A375 (cell line): ENCODE measurements at places on chromosomes 16 and 17. TPM values are rescaled to one million over a fixed set of nuclear protein-coding genes. Genes with fewer than 3 reads are reported as not detected.

FGF11 gene
- total RNA-seq = 0.38 and 0.98 TPM in 2 replicates

SPPL2C gene
- not detected in 2 replicates for total RNA-seq

KRTAP4-6 gene
- not detected in 2 replicates for total RNA-seq

GPRC5C gene
- total RNA-seq = 0.74 and 1.3 TPM in 2 replicates

LPCAT2 gene
- total RNA-seq = 33.8 and 39.1 TPM in 2 replicates
